ENCODE measurements at places on chromosomes 4 and X.
A peak's percentile ranks its signal among the peaks of the same experiment; 100 is the strongest.

DNA sequence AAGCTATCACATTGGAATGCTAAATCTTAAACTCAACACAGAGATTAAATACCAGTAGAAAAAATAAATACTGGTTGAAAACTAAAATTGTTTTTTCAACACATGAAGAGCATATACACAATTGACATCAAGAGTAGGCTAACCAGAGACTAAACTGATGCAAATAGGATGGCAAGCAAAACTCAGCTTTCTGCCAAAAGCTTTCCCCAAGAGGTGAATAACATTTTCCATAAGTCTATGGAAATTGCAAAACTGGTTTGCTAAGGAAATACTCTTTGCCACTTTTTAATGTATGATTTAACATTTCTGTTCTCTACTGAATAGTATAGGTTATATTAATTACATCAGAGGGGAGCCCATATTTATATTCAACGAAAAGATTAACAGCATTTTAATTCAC, 23.8 kb downstream of the IQCM start:
- DNase-seq, result no peak

GRCh38 chr4:2935762-2936743, 27.2 kb downstream of the NOP14 start:
- peak; percentile 42 for DNase-seq

- DNase-seq, result peak; percentile 24
These were observed 67.8 kb upstream of the ETNPPL start for GRCh38 chr4:108830509-108831244.

DNA sequence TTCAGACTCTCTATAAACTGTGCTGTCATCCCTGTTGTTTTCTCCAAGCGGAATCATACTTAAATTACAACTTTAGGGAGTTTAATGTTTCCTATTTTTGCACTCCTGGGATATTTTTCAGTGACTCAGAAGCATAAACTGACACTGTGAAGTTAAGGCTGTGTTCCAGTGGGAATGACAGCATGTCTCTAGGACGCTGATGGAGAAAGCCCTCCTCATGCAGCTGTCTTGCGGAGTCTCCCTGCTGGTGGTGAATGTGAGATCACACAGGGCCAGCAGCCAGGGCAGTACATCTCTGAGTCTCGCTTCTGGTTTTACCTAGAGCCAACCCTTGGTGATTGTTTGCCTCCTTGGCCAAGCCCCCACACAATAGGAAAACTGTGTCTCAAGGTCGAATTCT, 53.3 kb downstream of the NFKB1 start:
- no peak for DNase-seq

DNA sequence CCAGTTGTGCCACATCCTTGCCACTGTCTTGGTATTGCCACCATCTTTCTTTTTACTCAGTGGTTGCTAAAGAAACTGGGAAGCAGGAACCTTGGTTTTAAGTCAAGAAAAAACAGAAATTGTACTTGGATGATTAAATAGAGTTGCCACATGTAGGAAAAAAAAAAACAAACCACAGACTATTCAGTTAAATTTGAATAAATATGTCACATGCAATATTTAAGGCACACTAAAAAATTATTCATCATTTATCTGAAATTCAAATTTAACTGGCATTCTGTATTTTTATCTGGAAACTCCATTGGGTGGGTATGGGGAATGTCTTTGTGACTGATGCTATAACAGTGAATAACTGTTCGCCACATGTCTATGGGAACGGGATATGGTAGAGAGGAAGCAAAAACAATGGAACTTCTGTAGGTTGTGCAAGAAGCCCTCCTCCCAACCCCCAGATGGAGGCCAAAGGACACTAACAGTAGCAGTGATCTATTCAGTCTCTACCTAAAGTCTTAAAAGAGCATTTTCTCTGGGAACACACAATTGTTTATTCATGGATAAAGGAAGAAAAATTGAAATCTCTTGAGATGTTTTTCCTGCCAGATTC, 57.0 kb upstream of the PLAC8 start:
- no peak for DNase-seq

DNA sequence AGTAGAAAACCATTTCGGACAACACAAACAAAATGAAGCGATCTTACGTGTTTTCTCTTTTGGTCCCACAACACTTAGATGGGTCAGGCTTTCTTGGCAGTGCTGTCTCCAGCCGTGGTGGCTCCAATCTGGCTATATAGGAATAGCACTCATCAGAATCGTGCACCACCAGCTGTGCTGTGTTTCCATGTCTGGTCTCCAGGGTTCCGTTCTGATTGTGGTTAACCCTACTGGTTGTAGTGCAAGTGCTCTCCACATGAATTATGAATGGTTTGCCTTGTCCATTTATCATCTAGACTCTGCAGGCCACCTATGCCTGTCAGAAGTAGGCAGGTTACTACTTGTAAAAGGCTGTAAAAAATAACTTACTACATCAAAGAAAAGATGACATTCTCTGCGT, 536.3 kb downstream of the IQCM start:
- no peak for DNase-seq

DNA sequence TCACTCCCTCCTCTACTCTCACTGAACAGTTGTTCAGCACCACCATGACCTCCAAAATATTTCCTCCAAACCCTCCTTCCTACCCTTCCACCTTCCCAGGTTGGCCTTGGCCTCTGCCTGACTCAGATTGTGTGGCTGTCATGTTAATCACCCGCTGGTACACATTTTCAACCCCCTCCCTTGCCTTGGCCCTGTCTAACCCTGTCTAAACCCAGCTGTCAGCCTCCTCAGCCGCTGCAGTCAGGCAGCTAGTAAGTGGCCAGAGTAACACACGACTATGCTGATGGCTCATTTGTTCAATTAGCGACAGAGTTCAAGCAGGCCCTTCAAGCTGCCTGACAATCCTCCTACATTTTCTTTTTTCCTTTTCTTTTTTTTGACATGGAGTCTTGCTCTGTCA, 18.0 kb downstream of the ING2 start:
- no peak for DNase-seq

DNA sequence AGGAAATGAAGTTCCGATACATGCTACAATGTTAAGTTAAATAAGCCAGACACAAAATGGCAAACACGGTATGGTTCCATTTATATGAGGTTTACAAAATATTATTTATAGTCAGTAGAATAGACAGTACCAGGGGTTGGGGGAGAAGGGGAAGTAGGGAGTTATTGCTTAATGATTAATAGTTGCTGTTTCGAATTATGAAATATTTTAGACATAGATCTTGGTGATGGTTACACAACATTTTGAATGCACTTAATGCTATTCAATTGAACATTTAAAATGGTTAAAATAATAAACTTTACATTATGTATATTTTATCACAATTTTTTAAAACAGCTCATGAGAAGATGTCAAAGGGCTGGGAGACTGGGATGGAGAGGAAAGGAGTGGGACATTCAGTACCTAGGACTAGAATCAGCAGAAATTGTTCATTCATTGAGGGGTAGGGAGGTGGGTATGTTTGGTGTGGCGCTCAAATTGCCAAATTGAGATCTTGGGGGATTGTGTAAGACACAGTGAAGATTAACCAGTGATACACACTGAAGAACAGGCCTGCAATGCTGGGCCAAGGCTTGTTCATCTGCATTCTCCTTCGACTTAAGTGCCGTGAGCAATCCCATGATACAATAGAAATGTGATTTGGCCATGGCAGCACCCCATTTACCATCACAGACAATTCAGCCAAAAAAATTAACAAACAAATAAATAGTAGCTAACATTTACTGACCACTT, 165.6 kb upstream of the GALNT7 start:
- DNase-seq, result no peak

DNA sequence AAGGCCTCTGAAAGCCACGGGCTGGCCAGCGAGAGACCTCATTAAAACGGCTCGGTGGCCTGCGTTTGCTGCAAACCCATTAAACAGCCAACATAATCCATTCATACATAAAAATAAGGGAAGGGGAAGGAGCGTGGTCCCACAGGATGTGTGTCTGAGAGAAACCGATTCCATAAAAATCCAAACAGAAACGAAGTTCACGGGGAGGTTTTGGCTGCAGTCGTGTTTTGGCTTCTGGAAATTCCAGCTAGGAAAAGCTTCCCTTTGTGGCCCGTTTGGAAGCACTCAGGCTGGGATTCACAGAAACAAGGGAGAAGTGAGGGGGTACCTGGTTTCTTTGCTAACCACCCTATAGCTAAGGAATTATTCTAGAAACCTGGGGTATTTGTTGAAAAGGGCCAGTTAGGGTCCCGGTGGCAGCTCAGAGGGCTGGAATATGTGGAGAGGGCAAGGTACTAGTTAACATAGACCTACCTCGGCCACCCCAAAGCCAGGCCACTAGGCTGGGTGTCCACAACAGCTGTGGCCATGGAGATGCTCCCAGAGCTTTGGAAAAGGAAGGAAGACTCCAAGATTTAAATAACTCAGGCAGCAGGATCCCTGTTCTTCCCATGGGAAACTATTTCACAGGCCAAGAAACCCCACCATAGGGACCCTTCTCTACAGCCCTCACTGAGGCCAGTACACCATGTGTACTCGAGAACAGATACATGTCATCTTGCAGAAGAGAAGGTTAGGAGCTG, 166.8 kb downstream of the BCOR start:
- no peak for DNase-seq

DNA sequence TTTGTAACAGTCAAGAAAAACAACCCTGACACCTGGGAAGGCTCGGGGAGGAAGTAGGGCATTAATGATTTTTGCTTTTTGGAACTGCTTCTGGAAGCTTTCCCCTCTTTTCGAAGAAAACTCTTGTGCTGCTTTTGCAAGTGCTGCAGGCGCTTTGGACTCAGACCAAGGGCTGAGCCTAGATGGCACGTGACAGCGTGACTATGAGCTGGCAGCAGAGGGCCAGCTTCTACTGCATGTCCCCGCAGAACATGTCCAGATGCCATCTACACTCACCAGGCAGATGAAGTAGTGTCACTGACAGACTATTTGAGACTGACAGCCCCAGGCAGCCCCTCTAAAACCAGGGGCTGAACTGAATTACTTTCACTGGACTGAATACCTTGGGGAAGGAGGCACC, 6.2 kb downstream of the NR0B1 start:
- DNase-seq, result no peak

GRCh38 chr4:80461412-80461811, 125.9 kb downstream of the CFAP299 start:
- no peak for DNase-seq

GRCh38 chr4:173212379-173212778, 43.8 kb downstream of the GALNT7 start:
- no peak for DNase-seq

DNA sequence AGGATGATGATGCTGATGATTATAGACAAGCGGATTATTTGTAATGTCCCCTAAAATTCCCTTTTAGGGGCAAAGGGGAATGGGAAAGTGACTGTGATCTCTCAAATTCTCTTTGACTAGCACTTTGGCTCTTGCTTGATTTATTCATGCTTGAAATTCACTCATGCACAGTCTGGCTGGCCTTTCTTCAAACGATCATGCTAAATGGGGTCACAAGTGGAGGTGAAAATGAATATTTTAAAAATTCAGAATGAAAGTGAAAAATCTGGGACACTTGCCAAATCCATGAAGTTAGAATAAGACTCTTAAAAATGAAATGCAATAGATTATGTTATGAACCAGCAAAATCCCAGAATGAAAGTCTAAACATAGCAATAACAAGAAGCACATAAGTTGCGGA, 173.4 kb upstream of the RAI2 start:
- DNase-seq, result no peak

DNA sequence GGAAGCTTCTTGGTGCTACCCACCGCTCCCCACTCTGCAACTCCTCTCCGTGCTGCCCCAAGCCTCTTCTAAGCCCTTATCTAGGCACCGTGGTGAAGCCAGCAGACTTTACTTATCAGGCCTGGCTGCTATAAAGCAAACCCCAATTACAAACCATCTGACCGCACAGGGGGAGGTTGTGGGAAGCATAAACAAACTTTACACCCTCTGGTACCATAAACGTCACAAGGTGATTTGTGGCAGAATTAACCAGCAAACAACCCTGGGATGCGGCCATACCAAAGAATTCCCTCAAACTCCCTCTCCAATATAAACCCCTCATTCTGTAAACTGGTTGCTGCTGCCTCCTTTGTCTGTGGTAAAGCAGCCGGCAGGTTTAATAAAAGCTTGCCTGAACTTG, 55.2 kb downstream of the MAGEC2 start:
- no peak for DNase-seq

DNA sequence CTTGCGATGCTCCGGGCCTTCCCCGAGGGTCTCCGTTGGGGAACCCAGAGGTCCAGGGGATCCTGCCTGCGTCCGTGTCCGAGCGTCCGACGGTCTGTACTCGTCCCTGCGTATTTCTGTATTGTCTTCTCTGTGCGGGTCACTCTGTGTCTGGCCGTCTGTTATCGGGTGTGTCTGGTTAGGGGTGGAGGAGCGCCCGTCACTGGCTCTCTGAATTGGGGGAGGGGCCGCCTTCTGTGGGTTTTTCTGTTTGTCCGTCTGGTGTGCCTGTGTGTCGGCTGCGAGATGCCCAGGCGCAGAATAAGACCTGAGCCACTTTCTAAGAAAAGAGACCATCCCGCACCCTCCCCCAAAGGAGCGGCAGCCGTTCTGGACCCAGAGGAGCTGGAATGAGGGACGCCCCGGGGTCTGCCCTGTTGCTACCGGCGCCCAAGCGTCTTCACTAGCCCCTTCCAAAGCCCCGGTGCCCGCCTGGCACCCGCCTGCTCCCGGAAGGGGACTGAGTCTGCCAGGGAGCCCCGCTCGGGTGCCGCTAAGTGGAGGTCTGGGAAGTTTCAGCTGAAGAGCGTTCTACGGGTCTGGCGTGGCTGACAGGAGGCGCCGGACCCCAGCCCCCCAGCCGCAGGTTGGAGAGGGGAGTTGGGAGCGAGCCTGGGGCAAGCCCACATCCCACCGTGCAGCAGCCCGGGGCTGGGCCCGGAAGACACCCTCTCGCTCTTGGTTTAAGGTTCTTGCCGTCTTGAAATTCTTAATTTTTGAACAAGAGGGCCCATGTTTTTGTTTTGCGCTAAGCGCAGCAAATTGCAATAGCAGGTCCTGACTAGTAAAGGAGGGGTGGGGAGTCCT, 1.0 kb upstream of the OTOP1 start:
- peak; percentile 49 for DNase-seq

GRCh38 chrX:134537179-134537955, 77.4 kb downstream of the HPRT1 start:
- no peak for DNase-seq

- no peak for DNase-seq
These were observed 116.1 kb downstream of the FAM53A start for GRCh38 chr4:1567808-1568581.

- no peak for DNase-seq
These were observed 4.5 kb downstream of the G6PD start for GRCh38 chrX:154541896-154542722.

- DNase-seq, result no peak
These were observed 57.6 kb downstream of the RWDD4 start for GRCh38 chr4:183601381-183601780.

- DNase-seq, result no peak
These were observed 4.5 kb downstream of the ACSL1 start for GRCh38 chr4:184821242-184821641.

DNA sequence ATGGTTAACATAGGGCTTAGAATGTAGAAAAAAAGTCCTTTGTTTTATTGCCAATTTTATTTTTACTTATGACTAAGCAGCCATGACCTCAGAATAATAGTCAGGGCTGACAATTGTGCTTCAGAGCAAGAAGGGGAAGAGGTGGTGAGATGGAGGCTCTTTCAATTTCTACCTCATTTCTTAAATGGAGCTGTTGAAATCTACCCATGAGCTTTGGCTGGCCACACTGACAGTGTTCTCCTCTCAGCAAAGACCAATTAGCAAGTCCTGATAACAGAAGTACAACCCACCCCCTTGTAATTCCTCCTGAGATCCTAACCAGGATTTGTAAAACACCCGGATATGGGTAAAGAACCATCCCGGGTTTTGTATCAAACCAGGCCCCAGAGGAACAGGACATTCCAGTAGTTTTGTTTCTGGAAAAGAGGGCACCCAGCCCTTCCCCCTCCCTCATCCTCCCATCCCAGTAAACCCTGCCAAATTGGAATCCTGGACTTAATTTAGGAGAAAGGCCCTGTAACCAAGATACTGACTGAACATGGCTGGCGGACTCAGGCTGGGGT, at the start of gene HEPH:
Gene HEPH (plus strand): TSS at position 399 of the 563 bp plus-strand sequence. CDS start 6,324 bp downstream, outside the sequence.
- DNase-seq, result no peak

Measured in D341Med (cell line).